Smooth muscle cell of the brain vasculature (primary cell): ENCODE measurements at places on chromosomes 1 and 21.

DNA sequence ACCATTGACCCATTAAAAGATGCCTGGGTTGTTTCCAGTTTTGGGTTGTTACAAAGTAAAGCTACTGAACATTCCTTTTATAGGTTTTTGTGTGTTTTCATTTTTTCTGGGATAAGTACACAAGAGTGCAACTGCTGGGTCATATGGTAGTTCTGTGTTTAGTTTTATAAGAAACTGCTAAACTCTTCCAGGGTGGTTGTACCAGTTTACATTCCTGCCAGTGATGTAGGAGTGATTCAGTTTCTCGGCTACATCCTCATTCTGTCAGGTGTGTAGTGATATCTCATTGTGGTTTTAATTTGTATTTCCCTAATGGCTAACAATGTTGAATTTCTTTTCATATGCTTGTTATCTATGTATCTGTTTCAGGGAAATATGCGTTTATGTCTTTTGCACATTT, 58.5 kb upstream of the DNAJC6 start:
- no peak for DNase-seq

GRCh38 chr1:89725011-89725370, 92.1 kb downstream of the LRRC8C start:
- no peak for DNase-seq

DNA sequence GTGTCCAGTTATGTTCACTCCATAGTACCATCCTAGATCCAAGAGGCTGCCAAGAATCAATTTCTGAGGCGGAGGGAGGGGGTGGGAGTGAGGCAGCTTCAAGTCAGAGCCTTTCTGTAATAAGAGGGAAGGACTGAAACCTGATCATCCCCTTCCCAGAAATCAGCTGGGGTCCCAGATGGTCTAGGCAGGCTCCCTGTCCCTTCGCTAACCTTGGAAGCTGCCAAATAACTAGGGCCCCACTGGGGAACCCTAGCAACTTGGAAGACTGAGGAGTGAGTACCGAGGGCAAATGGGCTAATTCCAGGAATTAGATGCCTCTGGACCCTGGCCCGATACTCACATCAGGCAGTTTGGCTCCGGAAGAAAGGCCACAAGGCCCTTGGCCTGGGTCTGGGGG, 113.3 kb downstream of the NAV1 start:
- no peak for DNase-seq

DNA sequence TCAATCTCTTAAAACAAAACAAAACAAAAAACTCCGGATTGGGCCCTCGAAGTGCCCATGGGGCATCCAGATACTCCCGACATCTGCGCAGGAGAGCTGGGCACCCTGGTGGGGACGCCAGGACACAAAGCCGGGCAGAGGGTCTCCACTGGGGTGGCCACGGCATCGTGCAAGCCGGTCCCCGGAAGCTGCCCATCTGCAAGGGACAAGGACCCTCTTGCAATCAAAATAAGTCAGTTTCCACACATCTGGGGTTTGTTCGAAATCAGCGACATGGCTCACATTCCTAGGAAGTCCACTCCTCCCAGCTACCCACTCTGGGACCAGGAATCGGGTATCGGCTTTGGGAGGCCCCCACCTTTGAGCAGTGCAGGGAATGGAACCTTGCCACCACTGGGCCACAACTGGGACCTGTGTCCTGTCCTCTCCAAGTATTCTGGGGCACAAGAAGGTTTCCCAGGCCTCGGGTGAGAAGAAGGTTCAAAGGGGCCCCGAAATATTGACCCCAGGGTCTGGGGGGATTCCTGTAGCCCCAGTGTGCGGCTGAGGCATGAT, 4.6 kb upstream of the PRDM16 start:
- no peak for DNase-seq

DNA sequence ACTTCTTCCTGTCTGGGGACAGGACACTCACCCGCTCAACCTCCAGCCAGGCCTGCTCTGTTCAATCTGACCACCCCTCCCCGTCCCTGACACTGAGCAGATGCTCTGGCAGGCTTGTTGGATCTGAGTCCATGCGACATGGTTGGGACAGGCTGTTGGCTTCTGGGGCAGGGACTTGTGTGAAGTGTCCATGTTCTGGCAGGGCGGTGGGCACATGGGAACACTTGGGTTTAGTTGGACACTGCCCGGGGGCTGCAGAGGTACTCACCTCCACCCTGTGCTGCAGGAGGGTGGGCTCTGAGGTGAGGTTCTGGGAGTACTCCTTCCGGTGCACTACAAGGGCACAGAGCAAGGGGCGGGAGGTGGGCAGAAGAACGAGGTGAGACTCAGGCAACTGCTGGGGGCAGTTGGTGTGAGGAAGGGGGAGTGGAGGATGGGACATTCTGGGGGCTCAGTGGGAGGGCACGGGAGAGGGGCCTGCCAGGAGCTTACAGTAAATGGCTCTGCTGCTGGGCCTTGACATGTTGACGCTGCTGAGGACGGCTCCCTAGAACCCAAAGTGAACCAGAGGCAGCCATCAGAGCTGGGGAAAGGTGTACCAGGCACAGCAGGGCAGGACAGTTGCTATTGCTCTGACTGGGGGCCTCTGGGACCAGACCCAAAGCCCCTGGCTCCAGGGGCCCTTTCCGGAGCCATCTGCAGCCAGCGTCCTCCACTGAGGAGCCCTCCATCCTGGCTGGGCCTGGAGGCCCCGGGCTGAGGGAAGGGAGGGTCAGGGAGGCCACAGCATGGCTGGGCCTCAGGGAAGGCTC, 2.3 kb downstream of the EPS8L3 start:
- DNase-seq: no peak

- no peak for DNase-seq
Observed at GRCh38 chr1:157092831-157093230, 6.8 kb downstream of the ETV3L start.

DNA sequence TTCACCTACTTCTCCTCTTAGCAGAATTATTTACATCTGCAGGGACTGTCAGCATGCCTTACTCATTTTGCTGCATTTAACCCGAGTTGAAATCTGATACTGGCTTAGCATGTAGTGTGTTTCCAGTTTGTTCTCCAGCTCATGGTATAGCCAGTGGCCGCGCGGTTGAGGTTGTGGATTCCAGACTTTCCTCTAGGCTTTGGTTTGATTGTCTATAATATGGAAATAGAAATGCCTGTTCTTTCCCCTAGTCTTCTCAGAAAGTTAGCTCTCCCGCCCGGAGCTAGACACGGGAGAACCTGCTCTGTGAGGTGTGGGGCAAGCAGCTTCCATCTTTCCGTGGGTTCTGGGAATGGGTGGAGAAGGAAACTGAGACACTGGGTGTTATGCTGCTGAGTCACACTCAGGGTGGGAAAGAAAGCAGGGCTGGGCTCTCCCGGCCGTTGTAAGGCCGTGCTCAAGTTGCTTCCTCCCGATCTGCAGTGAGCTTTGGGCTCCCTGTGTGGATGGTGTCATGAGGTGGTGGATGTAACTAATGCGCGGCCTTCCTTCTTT, 206.8 kb upstream of the TMEM51 start:
- DNase-seq: no peak

DNA sequence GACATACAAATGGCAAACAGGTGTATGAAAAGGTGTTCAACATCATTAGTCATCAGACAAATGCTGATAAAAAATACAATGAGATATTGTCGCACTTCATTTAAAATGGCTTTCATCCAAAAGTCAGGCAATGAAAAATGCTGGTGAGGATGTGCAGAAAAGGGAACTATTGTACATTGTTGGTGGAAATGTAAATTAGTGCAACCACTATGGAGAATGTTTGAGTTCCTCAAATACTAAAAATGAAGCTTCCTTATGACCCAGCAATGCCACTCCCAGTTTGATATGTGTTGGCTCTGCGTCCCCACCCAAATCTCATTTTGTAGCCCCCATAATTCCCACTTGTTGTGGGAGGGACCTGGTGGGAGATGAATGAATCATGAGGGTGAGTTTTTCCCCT, 309.7 kb upstream of the ZRANB2 start:
- no peak for DNase-seq

GRCh38 chr1:201358596-201358995, 18.9 kb downstream of the TNNT2 start:
- DNase-seq: no peak

DNA sequence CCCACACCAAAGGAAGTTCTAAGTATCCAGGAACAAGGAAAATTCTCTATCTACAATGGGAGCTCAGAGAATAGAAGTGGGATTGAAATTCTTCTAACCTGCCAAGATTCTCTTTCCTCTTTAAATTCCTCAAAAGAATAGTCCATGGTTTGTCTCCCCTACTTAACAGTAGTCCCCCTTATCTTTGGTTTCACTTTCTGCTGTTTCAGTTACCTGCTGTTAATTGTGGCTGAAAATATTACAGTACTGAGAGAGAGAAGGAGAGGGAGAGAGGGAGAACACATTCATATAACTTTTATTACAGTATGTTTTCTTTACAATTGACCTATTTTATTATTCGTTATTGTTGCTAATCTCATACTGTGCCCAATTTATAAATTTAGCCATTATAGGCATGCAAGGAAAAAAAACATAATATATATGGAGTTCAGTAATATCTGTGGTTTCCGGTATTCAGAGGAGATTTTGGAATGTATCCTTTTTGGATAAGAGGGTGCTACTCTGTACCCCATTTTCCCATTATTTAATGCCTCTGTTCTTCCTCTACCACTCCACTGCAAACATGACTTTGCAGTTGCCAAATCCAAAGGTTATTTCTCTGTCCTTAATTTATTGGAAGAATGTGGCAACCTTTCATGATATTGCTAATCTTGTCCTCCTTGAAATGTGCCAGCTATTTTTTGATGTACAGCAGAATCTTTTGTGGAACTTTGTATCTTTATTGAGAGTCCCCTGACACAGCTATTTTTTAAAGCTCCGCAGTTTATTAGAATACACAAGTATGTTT, 68.0 kb downstream of the USP25 start:
- no peak for DNase-seq
